ENCODE measurements at places on chromosomes 5 and 9.

DNA sequence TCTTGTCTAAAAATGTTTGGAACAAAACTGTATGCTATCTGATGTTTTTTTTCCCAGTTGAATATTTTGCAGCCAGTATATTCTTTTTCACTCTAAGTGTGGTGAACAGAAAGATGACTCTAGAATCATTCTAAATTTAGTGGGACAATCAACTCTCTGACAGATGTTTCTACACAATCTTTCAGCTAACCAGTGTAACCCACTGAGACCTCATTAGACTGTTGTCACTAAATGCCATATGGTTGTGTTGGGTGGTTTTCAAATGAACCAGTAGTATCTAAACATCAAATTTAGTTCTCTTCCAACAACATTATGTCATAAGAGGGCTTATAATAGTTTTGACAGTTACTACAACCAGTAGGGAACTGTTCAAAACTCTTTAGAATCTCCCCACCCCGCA is 129.6 kb upstream of the PRLR start:
- DNase-seq: no peak

DNA sequence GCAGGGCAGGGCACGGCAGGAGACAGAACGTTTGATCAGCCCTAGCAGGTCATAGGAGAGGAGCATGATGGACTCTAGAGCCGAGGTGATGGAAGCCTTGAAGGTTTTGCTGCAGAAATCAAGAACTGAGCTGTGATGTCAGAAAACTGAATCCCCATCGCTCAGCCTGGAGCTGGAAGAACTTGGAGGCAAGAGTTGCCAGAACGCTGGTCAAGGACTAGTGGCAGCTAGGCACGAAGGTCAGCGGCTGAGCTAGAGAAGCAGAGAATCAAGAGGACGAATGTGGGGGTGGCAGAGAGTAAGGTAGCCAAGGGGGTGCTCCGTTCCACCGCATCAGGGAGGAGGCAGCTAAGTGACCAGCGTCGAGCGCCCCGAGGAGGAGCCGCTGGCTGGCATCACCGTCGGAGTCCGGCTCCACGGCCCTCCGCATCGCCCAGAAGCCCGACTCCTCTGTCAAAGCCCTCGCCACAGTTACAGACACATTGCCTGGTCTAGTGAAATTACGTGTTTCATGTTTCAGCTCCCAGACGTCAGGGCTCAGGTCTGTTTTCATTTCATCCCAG is 1.2 kb upstream of the GALNT10 start:
- DNase-seq: no peak

GRCh38 chr5:174832025-174832424 is 107.6 kb downstream of the MSX2 start:
- DNase-seq: no peak

DNA sequence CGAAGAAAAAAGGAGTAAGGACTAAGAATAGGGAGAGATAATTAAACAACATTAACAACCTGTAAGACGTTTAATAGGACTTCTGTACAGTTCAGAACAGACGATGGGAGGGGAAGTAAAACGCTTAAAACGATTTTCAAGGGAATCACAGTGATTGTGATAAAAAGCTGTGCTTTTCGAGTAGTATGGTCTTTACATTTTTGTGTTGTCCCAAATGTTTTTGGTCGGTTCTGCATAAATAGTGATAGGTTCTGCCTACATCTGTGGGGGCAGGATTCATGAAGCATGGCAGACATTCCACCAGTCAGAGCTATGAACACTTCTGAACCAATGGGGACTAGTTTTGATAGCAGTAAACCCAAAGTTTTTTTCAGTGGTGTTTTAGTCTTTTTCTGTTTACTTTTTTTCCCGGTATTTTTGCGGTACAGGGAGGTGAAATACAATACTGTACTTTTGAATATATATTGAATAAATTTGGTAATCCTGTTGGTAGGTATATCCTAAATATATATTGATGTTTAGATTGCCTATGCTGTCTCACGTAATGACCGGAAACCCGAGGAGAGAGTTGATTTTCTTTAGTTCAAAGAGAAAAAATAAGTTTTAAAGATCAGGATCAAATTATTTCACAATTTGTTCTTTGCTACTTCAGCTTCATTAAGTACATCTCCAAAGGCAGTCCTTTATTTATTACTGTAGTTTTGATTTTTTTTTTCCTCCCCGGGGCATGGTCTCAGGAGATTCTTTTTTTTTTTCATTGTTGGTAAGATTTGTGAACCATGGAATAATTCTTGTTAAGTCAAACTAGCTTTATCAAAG is 1.3 kb downstream of the ERBIN start:
- DNase-seq: no peak

GRCh38 chr5:120655828-120656435 is 191.8 kb downstream of the PRR16 start:
- DNase-seq: no peak

DNA sequence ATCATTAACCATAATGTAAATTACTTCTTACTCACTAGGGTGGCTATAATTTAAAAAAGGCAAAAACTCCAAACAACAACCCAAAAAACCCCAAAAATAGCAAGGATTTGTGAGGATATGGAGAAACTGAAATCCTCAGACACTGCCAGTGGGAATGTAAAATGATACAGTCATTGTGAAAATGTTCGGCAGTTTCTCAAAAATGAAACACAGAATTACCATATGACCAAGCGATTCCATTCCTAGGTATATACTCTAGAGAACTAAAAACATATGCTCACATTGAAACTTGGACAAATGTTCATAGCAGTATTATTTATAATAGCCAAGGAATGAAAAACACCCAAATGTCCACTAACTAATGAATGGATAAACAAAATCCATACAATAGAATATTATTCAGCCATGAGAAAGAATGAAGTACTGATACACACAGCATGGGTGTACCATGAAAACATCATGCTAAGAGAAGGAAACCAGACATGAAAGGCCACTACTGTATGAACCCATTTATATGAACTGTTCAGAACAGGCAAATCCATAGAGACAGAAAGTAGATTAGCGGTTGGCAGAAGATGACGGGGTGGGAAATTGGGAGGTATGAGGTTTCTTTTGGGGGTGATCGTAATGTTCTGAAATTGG is 119.1 kb downstream of the MAPKAP1 start:
- no peak for DNase-seq

DNA sequence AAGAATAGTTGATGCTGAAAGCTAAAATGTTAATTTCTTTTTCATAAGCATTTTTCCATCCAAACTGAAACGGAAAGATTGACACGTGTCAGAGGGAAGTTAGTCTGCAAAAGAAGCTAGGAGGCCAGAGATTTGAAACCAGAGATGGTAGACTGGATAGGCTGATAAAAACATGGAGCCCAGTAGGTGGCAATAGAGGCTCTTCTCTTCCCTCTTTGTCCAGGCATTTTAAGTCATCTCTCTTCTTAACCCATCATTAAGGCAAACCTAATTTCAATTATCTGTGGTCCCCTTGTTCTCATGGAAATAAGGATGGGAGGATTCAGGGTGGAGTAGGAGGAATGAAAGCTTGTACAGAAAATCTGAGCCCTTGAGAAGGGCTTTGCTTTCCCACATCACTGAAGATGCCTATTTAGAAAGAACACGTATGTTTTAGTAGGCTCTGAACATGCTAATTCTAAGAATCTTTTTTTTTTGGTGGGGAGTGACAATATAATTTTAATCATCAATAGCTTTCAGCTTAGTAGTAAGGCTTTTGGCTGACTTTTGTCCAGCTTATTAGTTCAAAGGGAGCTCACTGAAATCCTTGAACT is 66.6 kb downstream of the ZNF474 start:
- no peak for DNase-seq

DNA sequence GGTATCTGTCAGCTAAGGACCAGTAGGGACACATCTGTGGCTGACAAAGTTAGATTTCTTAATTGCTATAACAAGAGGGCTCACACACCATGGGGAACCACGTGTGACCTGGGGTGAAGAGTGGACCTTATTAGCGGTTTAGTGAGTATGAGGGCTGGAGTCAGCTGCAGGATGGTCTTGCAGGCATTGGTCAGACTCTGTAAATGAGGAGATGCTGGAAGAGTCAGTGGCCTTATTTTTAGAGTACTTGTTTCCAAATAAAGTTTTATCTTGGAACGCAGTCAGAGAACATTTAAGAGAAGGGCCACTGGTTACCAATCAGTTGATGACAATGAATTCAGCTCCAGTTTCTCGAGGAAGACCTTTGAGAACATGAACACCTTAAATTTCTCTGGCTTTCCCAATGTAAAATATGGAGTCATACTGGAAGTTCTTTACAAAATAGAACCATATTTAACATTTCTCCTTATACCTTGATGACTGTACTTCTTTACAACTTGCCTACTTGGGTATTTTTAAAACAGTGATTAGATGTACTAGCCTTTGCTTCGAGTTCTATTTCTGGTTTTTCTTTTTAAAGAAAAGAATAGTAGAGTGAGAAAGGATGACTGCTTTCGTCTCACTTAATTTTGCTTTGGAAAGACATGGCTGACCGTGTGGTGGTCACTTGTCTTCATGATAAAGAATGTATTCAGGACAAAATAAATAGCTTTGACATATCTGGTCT is 185.9 kb upstream of the S1PR3 start:
- DNase-seq: no peak

DNA sequence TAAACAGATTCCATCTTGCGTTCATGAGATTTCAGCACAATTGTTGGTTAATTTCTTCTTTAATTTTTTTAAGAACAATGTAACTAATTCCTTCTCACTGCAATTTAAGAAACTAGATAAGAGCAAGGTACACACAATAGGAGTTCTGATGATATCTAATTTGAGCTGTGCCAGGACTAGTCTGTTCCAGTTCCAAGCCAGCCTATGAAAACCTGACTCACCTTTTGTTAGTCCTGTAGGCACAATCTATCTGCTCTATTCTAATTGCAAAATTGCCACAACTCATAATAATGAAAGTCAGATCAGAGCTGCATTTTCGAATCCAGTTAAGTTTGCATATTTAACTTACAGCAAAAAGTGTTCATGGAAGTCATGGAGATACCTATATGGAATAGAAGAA is 494.1 kb upstream of the TUSC1 start:
- no peak for DNase-seq

GRCh38 chr9:136117291-136117915 is 1.3 kb downstream of the TMEM250 start:
- DNase-seq: no peak

DNA sequence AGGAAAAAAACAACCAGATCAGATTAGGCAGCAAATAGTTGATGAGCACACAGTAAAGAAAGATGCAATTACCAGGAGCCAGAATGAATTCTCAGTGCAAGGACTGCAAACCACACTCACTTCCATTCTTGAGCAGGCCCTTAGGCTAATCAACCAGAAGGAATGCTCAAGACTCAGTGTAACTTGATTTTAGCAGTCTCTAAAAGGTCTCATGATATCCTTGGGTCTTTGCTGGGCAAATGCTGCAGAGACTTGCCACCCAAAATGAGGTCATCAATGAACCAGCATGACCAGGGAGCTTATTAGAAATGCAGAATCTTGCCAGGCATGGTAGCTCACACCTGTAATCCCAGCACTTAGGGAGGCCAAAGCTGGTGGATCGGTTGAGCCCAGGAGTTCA is 20.1 kb upstream of the TMEM245 start:
- no peak for DNase-seq

GRCh38 chr9:36213387-36213786 is 22.7 kb downstream of the CLTA start:
- DNase-seq: no peak

GRCh38 chr9:69981686-69982445 is 61.8 kb upstream of the MAMDC2 start:
- DNase-seq: no peak

DNA sequence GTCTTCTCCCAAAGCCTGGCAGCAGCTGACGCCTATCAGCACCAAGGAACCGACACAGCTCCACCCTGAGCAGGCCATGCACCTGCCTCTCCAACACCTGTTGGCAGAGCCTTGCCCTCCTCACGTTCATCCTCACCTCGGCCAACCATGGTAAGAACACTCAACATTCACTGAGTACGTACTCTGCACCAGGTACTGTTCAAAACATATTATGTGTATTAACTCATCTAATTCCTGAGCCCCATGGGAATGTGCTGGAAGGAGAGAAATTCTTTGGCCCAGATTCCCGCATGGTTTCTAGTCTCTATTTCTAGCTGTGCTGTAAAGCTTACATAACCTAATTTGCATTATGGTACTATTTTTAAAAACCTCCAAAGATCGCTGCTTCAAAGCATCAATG is 86.1 kb downstream of the GPR21 start:
- DNase-seq: no peak

DNA sequence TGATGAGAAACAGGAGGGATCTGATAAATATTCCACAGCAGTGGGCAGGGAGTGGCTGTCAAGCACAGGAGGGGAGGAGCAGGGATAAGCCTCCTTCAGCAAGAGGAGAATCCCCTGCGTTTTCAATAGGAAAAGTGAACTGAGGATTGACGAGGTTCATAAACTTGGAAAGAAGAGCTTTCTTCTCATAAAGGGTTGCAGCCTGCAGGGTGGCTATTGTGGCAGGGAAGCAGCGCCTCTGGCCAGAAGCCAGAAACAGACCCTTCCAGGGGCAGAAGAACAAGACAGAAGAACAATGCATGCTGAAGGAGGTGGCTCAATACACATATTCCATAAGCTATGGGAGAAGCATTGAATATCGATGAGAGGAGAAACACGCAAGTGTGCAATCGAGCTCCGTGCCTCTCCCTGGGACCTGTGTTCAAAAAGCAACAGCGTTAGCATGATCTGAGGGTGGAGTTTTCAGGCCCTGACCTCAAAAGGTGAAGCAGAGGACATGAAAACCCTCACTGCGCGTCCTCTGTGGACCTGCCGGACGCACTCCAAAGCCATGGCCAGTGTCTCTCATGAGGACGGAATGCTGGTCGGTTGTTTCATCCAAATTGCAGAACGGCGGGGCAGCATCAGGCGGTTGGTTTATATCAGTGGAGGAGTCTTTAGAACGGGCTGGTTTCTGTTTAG is 67.6 kb downstream of the ANKRD33B start:
- no peak for DNase-seq

DNA sequence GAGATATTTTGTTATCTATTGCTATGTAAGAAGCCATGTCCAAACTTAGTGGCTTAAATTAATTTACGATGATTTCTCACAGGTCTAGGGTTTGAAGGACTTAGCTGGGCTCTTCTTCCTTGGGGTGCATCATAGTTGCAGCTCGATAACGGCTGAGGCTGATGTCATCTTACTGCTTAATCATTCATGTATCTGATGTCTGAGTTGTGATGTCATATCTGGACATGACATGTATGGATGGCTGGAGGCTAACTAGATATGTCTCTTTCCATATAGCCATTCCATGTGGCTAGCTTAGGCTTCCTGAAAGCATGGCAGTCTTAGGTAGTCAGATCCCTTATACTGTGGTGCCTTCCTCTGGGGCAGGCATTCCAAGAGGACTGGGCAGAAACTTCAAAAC is 31.6 kb downstream of the ADGRV1 start:
- DNase-seq: no peak

- DNase-seq: no peak
Measured at GRCh38 chr5:137710086-137710485, 25.8 kb downstream of the KLHL3 start.

GRCh38 chr9:136264031-136264430 is 18.4 kb upstream of the QSOX2 start:
- DNase-seq: no peak

- DNase-seq: no peak
Measured at GRCh38 chr9:105255421-105255820, 11.0 kb downstream of the SLC44A1 start.

GRCh38 chr5:72459089-72459661 is 48.0 kb downstream of the ZNF366 start:
- DNase-seq: no peak

Measured in activated T-helper 1 cell treated with anti-CD3 and anti-CD28 coated beads, Interleukin-2, amount 50 U/mL, for 16 hours (primary cell).